Skeletal muscle cell (primary cell): ENCODE measurements at places on chromosomes 2 and 18.

DNA sequence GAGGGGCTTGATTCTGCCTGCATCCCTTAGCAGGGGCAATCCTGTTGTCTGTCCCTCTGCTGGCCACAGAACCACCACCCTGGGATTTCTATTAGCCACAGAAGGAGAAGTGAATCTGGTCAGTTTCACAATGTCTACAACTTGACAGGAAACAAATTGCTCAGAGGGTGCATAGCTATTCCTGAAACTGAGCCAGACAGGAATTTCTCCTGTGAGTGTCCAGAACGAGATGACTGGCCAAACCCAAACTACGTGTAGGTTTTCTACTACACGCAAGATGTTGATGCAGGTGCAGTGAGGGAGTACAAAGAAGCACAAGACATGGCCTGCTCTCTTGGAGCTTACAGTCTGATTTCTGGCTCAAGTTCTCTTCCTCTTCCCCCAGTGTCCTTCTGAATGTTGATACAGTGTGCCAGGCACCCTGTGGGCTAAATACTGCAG lies 201.9 kb downstream of the CLIP4 start:
- DNase-seq, result no peak

GRCh38 chr2:198756166-198756565 lies 701.6 kb downstream of the SATB2 start:
- DNase-seq, result no peak

- DNase-seq, result no peak
Observed at GRCh38 chr2:225670111-225670974, 270.8 kb downstream of the NYAP2 start.

DNA sequence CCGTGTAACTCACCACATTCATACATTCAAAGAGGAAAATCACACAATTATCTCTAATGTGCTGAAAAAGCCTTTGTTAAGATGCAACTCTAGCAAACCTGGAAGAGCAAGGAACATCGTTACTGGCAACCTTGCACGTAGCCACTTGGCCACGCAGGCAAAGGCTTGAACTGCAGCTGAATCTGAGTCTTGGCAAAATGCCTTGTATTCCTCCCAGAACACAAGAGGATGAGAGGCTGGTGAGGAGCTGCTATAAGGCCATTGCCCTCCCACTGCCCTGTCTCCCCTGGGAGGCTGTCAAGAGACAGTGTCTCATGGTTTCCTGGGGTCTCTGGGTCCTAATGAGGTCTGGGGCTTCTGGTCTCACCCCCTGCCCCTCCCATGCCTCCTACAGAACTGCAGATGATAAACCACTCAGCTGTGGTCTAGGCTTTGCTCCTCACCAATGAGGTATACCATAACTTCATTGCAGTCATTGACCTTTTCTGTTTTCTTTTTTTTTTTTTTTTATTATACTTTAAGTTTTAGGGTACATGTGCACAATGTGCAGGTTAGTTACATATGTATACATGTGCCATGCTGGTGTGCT lies 141.4 kb downstream of the SPP2 start:
- DNase-seq, result peak; percentile 10
